NK-92 treated with Interleukin-12 subunit alpha and Interleukin-12 subunit beta, amount 100 ng/mL, for 24 hours (cell line): ENCODE measurements at places on chromosomes 7 and 10.

- DNase-seq: no peak
Measured at GRCh38 chr10:101577121-101577871, 10.8 kb downstream of the POLL start.

- no peak for DNase-seq
Measured at GRCh38 chr10:89829887-89830269, 128.5 kb downstream of the KIF20B start.

DNA sequence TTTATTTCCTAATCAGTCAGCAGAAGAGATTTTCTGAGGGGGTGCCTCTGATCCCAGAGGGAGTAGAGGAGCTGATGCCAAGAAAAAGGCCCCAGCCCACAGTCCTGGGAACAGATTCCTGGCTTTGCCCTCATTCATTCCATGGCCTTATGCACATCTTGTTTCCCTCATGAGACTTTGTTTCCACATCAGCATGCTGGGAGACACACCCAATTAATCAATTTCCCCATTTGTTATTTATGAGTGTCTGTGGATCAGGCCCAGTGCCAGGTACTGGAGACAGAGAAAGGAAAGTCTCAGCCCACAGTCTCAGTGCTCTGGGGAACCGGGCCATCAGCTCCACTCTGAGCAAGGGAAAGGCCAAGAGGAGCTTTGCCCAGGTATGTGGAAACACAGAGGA lies 496.2 kb upstream of the ZMIZ1 start:
- DNase-seq: no peak

GRCh38 chr10:80462981-80463741 lies 9.1 kb downstream of the TSPAN14 start:
- no peak for DNase-seq

DNA sequence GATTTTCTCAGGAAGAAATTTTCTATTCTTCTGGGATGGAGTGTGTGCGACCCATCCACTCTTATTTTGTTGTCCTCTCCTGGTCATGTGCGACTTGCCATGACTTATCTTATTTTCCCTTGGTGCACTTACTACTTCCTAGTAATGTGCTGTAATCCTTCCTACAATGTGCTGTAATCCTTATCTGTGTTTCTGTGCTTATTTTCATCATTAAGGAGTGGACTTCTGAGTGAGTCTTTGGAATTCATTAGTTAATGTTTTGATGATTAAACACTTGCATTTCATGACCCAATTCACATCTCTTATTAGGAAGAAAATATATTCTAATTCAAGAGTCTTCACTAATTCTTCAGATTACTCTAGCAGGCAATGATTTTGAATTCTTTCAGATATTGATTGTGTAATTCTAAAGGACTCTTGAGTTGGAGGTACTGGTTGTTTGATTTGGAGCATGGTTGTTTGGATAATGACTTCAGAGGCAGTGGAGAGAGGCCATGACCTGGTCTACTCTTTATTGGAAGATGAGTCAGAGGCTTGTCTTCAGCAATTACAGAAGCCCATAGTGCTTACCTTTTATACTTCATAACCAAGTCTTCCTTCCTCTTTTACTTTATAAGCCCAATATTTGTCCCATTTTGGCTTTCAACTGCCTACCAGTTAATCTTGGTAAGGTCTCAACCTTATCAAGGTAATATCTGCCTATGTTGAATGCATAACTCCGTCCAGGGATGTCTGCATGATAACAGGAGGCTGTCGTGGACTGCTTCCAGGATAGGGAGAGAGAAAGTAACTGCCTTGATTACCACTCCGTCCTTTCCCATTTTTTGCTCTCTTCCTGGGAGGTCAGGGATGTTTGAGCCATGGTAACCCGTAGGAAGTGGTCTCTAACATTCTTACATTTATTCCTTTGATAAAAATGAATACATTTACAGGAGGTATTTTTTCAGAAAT lies 278.3 kb upstream of the SP8 start:
- DNase-seq: no peak

- DNase-seq: no peak
Measured at GRCh38 chr7:127884066-127884559, 147.1 kb downstream of the LRRC4 start.

DNA sequence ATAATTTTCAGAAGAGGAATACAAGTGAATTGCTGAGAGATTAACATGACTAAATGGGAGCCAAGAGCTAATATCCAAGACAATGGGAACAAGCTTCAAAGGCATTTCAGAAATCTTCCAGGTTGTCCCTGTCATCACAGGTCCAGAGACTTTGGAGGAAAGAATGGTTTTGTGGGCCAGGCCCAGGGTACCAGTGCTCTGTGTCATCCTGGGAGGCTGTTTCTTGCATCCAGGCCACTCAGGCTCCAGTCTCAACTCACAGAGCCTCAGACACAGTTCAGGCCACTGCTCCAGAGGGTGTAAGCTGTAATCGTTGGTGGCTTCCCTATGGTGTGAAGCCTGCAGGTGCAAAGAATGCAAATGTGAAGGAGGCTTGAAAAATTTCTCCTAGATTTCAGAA lies 170.4 kb upstream of the NRG3 start:
- no peak for DNase-seq

GRCh38 chr10:122725768-122726167 lies 26.1 kb upstream of the C10orf120 start:
- no peak for DNase-seq

- no peak for DNase-seq
Measured at GRCh38 chr7:68866200-68866570, 732.1 kb upstream of the AUTS2 start.

GRCh38 chr10:62380016-62380415 lies 5.8 kb downstream of the ZNF365 start:
- no peak for DNase-seq

- DNase-seq: no peak
Measured at GRCh38 chr10:132388891-132389432, 8.0 kb upstream of the PWWP2B start.

DNA sequence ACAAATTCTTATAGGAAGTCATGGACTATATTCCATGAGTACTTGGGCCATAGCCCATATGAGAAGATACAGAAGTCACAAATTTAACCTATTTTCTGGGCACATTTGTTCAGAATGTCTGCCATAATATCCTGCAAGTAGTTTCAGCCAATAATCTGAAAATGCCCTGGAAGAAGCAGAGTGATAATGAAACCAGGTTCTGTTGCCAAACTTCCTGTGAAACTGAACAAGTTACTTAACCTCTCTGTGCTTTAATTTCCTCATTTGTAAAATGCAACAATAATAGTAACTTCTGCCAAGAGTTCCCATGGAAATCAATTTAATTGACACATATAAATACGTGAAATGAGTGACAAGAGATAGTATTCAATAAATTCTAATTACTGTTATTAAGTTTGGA lies 88.8 kb downstream of the SEMA3C start:
- no peak for DNase-seq

- no peak for DNase-seq
Measured at GRCh38 chr10:124384172-124384571, 34.6 kb downstream of the OAT start.

DNA sequence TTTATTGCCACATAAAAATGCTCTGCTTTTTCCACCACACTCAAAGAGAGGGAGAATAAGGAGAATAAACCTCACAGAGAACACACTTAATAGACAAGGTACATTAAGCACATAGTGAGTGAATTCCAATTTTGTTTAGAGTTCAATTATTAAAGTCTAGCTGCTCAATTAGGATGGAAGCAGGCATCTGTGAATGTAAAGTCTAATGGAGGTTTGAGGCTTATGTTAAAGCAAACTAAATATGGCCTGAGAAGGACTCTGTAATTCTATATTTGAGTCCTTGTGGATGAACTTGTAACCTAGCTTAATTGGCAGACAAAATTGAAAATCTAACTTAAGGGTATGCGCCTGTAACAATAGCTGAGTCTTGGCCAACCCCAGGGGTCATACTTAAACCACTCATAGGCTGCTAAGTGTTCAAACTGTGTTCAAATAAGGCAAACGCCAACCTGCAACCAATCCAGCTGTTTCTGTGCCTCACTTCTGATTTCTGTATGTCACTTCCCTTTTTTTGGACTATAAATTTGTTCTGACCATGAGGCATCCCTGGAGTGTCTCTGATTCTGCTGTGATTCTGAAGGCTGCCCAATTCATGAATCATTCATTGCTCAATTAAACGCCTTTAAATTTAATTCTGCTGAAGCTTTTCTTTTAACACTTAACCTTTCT lies 31.3 kb upstream of the NME8 start:
- DNase-seq: no peak

DNA sequence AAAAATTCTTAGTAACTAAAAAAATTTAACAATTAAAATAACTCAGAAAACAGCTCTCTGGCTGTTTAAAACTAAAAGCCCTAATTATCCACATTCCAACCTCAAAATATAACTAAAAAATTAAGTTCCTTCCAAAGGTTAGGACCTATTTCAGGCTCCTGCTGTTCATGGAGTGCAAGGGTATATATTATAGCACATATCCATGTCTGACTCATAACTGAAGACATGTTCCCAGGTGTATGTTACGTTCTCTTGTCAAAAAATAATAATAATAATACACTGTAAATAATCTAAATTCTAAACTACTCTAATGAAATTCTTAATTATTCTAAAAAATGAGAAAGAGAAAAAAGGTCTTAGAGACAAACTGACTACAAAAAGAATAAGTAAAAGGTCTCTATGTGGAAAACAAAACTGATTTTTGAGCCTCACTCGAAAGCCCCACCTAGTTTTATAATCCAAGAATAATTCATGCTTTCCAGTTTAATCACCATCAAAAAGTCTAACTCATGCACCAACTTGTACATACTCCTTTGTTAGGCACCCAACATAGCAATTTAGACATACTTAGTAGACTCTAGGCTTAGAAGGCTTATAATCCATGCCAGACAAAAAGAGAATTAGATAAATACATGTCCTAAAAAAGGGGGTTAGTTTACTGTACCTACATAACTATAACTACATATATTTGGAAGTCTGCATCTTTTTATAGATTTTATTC lies 171.4 kb downstream of the KMT2E start:
- DNase-seq: no peak

DNA sequence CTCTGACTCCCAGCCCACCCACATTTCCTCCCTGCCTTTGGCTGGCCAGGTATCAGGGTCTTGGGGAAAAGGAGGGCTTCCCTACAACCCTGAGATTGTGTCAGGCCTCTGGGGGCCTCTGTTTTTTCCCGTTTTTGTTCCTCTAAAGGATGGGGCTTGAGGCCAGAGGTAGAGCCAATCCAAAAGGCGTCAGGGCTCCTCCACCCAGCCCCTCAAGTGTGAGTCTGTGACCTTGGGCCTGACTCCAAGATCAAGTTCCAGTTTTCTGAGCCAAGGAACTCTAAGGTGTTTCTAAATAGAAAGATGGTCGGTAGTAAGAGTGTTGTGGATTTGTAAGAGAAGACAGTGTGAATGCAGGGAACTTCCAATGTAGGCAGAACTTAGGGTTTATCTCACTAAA lies 6.6 kb downstream of the EEPD1 start:
- no peak for DNase-seq

GRCh38 chr7:79199266-79199665 lies 254.2 kb downstream of the MAGI2 start:
- no peak for DNase-seq

GRCh38 chr7:75985009-75985517 lies 9.3 kb downstream of the TMEM120A start:
- no peak for DNase-seq

- DNase-seq: no peak
Measured at GRCh38 chr10:63631991-63632390, 110.8 kb downstream of the REEP3 start.

GRCh38 chr10:96973809-96974747 lies 142.0 kb downstream of the LCOR start:
- no peak for DNase-seq

DNA sequence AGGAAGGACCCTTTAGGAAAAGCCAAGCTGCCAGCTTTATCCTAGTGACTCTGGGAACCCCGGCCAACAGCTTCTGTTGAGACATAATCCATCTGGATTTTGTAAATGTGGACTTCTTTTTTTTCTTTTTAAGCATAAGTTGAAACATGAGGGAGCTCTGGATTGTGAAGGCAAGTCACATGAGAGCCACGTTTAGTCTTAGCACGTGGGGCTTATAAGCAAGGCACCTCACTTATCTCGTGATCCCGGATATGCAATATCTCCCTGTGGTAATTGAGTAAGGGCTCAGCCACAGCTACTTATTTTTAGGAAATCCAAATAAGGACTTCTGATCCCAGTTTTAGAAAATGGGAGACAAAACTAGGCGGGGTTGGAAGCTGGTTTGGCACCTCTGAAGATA lies 111.2 kb upstream of the PTN start:
- no peak for DNase-seq

GRCh38 chr7:138799336-138800000 lies 1.5 kb upstream of the ATP6V0A4 start:
- DNase-seq: no peak

DNA sequence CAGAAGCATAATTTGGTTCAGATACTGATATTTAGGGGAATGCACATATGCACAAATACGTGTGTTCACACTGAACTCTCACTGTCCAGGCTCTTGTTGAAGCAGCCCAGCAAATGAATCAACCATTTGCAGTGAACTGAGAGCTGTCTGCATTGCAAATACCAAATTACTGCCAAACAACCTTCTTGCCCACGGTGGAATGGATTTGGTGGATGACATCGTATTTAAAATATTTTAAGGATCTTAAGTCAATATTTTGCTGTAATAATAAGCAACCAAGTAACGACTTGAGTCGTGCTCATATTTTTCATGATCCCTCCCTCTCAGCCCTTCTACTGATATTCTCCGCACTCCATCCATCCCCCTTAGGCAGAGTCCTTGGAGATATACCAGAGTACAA lies 107.9 kb upstream of the FEZF1 start:
- no peak for DNase-seq

DNA sequence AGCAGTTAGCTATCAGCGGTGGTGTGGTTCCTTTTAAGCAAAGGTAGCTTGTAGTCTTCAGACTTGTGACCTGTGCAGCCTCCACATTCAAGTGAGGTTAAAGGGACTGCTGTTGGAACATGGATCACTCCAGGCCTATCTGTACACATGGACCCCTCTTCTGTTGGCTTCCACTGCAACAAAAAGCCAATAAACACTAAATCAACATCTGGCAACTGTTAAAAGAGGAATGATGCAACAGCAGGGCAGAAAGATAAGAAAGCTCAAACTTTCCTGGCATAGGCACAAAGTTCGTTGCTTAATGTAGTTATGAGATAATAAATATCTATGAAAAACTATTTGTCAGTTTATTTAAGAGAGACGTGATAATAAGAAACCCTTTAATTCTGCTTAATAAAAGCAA lies 4.0 kb upstream of the MINPP1 start:
- DNase-seq: no peak

GRCh38 chr10:63382066-63382465 lies 83.7 kb downstream of the JMJD1C start:
- DNase-seq: no peak

GRCh38 chr10:90437452-90437851 lies 420.4 kb downstream of the HTR7 start:
- no peak for DNase-seq

DNA sequence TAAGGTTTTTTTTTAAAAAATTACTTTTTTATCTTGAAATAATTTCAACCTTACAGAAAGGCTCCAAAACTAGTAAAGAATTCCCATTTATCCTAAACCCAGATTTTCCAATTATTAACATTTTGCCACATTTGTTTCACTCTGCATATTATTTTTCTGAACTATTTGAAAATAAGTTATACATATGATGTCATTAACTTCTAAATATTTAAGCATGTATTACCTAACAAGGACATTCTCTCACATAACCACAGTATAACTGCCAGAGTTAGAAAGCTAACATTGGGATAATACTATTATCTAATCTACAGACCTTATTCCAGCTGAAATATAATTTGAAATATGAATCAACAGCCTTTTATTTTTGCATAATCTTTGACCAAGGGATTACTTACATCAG lies 65.8 kb downstream of the SLC18A2 start:
- DNase-seq: no peak
